ENCODE measurements at places on chromosomes 13 and 19.

DNA sequence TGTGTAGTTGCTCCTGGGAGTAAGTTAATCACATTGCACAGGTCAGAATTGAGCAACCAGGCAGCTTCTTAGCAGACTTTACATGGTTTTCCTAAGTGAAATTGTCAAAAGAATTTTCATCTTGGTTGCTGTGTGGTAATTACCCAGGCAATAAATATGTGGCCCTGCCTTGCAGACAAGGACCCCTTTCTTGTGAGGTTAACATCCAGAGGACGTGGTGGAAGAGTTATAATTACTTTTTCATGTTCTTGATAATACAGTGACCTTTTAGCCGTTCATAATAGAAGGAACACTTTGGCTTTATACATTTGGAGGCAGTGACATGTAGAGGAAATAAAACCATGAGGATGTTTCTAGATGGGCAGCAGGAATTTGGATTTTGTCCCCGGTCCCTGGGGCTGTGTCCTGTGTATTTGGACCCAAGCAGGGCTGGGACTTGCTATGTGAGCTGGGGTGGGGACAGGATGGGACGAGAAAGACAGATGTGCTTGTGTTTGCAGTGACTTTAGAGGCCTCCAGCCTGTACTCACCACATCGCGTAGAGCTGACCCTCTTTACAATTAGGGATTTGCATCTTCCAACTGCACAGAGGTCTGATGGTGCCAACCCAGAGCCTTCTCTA is 156.2 kb downstream of the STK24 start:
- no peak for DNase-seq

DNA sequence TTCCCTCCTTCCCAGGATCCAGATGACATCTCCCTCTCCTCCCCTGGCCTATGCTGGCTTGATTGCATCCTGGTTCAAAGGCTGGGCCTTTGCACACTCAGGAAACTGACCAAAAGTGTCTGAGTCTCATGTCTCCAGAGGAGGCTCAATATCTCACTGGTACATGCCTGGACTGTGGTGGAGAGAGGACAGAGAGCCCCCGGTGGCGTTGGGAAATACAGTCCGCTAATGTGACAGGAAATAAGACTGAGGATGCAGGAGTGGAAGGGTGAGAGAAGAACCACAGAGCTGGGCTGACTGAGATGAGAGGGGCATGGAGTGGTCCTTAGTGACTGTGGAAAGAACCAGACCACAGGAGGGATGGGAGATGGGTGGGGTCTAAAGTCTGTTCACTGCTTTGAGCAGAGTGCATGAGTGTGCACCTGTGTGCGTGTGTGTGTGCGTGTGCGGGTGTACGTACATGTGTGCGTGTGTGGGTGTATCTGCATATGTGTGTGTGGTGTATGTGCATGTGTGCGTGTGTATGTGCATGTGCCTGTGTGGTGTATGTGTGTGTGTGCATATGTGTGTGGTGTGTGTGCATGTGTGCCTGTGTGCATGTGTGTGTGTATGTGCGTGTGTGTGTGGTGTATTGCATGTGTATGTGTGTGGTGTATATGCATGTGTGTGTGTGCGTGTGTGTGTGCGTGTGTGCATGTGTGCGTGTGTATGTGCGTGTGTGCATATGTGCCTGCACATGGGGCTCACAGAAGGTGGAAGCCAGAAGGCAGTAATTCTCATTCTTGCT is 1.9 kb downstream of the SIGLEC5 start:
- DNase-seq: no peak

DNA sequence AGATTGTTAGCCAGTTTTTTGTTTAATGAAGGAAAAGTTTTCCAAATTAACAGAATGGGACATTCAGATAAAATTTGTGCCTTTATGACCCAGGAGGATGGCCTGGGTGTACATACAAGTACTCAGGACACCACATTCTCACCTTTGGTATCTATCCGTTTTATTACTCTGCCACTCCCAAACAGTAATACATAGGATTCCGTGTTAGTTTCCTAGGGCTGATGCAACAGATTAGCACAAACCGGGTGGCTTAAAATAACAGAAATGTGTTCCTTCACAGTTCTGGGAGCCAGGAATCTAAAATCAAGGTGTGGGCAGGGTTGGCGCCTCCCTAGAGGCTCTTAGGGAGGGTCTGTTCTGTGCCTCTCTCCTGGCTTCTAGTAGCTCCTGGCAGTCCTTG is 129.9 kb downstream of the GGACT start:
- no peak for DNase-seq

- DNase-seq: peak; percentile 69
Measured at GRCh38 chr19:46221981-46222610, 7.4 kb upstream of the IGFL1 start.

- DNase-seq: peak; percentile 16
Measured at GRCh38 chr13:46992383-46992952, 95.6 kb upstream of the HTR2A start.

DNA sequence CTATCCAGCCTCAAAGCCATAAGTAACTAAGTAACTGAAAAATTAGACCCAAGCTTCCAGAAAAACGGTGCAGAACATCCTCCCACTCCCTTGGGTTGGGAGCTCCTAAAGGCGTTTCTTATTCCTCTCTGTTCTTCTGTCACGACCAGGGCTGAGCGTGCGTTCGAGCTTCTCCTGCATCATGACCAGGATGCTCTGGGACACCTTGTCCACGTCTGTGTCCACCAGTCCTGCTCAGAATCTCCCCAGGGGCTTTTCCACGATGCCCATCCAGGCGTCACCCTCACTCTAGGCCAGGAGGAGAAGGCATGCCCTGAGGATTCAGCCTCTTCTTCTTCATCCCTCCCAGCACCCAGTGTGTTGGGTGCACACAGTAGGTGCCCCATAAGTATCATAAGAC is 37.8 kb upstream of the GAS6 start:
- DNase-seq: no peak

DNA sequence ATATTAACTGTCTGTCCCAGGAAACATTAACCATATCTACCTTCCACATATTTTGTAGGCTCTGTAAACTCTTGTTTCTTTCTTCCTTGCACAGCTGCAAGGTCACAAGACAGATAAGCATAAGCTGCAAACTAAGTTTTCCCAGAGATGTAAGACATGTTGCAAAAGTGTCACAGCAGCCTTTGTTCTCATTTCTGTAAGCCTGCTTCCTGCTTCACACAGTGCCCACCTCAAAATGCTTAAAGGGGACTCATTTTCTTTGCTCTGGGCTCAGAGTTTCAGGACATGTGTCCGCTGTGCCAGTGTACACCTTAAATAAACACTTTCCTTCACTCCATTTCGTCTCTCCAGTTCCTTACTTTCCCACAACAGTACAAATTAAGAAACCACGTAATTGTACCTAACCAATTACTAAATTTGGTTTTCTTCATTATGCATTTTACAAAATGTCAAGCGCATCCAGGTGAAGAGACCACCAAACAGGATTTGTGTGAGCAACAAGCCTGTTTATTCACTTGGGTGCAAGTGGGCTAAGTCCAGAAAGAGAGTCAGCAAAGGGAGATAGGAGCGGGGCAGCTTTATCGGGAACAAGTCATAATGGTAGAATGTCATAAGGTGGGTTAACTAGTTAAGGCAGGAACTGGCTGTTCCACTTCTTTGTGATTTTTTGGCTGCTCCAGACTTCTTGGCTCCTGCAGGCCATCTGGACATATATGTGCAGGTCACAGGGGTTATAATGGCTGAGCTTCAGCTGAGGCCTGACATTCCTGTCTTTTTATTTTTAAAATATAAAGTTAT is 12.7 kb upstream of the ZNF431 start:
- DNase-seq: no peak

DNA sequence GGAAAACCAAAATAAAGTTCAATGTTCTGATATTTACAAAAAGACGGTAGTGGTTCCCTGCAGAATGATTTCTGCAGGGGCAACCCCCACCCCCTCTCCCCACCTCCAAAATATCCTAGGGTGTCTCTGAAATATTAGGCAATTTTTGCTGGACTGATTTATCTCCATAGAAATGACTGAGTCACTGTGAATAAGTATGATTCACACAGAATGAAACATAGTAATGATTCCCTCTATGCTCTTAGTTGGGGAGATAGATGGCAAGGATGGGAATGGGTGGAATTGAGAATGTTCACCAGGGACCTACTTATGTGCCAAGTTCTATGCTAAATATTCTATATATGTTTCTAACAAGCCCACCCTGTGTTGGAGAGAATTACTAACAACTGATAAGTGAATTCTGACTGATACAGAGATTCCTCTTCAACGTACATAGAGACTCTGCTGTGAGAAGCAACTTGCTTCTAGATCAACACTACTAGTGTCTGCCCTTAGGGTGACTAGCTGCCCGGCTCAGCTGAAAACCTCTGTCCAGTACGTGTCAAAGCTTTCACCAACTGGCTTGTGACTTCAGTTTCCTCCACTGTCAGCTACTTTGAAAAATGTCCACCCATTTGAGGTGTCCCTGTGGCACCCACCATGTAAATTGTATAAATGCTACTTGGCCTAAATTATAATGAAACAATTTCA is 38.4 kb upstream of the RAP2A start:
- DNase-seq: no peak

DNA sequence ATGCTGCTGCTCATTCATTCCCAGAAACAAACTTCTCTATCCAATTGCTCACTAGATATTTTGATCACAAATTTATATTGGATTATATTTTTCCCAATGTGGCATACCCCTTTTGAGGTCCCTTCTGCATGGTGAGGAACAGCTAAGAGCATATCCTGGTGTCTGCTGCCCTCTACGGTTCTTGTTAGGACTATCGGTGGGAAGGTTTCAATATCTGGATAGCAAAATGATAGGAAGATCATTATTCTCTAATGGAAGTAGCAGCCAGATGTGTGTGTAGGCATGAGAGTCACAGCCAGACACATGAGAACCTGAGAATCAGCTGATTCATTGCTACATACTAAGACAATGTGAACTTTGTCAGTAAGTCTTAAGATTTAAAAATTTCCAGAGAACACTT is 1422.4 kb upstream of the MIR17HG start:
- DNase-seq: no peak

DNA sequence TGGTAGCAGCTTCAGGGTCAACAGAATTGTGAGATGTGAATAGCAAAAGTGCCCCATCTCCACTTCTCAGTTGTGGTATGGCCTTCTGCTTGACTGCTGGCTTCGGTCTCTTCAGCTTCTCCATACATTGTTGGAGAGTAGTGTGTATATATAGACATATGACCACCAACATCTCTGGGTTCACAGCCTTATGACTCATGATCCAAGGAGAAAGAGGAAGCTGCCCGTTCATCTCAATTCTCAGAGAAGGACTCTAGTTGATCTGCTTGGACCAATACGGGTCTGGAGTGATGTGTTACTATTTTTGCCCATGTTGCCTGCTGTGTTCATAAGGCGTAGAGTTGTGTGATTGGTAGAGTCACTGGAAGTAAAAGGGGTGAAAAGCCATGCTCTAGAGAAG is 3.6 kb upstream of the COMMD6 start:
- DNase-seq: peak; percentile 9

DNA sequence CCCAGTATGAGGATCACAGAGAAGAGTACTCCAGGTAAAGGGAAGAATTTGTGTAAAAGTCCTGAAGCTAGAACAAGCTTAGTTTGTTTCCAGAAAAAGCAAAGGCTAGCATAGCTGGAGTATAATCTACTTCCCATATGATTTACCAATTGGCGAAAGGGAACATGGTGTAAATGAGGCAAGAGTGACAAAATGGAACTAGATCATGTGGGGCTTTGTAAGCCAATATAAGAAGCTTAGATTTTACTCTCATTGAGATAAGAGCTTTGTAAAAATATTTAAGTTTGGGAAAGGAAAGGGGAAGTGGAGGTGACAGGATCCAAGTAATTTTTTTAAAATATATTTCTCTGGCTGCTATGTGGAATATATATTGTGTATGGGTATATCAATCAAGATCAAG is 234.9 kb downstream of the KCTD12 start:
- no peak for DNase-seq

DNA sequence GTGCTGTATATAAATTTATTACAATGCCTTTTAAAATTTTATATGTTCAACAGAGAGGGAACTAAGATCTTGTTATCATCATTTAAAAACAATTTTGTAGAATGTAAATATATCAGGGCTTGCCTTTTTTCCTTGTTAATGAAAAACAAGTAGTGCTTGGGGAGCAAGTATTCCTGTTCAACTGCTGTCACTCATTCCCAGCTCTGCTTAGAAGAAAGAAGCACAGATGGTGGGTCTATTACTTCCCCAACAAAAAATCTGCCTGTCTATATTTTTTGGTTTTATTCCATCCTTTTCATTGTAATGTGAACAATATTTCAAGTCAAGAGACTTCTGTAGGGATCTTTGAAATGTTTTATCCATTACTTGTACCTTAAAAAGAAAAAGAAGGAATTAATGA is 503.9 kb downstream of the GPC5 start:
- DNase-seq: no peak

DNA sequence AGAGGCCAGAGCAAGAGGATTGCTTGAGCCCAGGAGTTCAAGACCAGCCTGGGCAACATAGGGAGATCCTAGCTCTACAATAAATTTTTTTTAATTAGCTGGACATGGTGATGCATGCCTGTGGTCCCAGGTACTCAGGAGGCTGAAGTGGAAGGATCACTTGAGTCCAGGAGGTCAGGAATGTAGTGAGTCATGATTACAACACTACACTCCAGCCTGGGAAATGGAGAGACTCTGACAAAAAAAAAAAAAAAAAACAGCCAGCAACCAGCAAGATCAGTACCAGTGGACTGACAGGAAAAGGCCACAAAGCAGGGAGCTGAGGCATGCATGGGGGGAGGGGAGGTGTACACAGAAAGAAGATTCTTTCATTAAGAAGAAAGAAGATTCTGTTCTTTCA is 52.7 kb upstream of the RFXAP start:
- DNase-seq: no peak

GRCh38 chr19:52226652-52227051 is 36.8 kb downstream of the PPP2R1A start:
- DNase-seq: no peak

DNA sequence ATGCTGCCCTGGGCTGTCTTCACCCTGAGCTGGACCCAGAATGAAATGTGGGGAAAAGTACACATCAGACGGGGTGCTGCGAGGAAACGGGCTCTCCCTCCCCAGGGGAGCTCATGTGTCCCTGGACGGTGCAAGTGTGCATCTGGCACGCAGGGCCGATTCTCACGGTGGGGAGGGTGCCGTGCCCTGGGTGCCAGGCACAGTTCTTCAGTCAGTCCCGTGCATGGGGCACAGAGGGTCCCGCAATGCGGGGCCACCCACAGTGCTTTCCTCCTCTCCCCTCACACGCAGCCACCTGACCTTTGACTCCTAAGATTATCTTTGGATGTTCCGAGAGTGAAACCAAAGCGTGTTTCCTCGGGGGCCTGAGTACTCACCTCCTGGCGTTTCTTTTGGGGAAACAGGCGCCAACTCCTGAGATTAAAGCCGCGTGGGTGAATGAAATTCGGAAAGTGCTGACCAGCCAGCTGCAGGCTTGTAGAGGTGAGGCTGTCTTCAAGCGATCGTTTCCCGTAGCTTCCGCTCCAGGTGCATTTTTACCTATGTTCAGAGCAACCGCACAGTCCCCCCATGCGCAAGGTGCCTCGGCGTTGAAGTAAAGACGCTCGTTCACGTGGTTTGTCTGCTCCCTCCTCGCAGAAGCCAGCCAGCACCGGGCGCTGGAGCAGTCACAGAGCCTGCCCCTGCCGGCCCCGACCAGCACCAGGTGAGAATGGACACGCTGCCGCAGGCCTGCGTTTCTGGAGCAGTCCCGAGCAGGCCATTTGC is 17.5 kb upstream of the F7 start:
- no peak for DNase-seq
